ENCODE measurements at places on chromosomes 12 and 14.

DNA sequence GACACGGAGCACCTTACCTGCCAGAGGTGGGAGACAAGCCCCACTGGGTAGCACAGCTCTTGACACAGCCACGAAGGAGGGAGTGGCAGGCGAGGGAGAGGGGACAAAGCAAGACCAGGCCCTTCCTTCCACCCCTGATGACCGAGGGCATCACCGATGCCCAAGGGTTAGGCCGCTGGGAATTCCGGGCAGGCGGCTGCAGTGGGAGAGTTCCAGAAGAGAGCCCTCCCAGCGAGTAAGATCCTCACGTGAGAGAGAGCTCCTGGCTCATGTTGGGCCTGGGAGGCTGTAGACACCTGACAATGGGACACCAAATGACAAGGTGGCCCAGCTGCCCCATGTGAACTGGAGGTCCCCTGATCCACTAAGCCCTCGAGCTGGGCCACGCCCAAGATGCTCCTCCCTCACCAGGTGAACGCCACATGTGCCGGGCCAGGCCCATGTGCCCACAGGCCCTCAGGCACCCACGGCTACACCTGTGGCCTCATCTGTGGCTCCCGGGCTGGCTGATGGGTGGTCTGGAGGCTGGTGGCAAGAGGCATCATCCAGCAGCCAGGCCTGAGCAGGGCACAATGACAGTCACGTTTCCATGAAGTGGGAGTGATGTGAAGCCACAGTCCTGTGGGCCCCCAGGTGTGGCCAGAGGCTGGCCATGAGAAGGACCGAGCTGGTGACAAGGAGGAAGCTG lies 32.1 kb upstream of the C14orf180 start:
- no peak for DNase-seq

DNA sequence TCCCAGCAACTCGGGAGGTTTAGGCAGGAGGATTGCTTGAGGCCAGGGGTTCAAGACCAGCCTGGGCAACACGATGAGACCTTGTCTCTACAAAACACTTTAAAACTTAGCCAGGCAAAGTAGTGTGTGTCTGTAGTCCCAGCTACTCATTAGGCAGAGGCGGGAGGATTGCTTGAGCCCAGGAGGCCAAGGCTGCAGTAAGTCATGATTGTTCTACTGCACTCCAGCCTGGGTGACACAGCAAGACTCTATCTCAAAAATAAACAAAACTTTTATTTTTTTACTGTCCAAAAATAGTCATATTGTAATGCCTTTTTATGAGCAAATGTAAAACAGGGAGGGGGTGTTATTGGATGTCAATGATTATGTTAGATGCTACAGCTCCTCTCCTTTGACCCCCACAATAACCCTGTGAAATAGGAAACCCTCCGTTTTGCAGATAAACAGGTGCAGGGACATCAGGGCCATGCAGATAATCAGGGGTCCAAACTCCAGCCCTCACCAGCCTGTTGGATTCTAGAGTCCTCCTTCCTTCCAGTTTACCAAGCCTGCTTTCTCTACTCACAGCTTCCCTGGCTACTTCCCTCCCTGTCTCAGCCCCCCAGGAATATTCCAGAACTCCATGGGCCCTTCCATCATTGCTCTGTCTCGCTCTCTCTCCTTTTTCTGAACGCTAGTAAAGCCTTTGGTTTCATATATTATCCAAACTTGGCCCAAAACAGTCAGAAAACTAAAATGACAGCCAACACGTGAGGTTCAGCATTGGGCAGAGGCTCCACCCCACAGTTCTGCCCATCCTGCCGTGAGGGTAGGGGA lies 5.9 kb upstream of the FBLN5 start:
- DNase-seq = no peak

DNA sequence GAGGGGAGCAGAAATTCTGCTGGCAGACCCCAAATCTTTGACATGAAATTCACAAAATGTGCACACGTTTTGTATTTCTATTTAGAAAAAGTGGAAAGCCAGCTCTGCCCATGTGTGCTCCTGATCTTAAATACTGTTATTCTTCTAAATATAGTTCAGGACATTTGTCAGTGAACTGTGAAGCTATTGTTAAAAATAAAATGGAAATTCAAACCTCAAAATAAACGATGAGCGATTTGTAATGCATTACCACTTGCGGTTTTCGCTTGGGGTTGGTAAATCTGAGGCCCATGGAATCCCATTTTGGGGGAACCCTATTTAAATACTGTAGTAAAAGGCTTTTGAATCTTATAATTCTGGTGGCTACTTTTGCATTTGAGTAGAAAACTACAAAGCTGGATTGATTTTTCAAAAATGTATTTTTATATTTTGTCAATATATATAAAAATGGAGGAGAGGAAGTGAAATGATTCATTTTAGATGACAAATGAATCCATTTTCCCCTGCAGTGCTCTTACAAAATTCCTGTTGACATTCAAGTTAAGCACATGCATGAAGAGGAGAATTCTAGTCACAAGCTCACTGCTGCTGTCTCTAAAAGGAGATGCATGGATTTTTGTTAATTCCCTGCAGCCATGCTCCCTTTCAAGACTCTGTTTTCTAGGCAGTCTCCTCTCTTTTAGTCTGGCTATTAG lies 47.1 kb downstream of the FLRT2 start:
- DNase-seq = no peak

DNA sequence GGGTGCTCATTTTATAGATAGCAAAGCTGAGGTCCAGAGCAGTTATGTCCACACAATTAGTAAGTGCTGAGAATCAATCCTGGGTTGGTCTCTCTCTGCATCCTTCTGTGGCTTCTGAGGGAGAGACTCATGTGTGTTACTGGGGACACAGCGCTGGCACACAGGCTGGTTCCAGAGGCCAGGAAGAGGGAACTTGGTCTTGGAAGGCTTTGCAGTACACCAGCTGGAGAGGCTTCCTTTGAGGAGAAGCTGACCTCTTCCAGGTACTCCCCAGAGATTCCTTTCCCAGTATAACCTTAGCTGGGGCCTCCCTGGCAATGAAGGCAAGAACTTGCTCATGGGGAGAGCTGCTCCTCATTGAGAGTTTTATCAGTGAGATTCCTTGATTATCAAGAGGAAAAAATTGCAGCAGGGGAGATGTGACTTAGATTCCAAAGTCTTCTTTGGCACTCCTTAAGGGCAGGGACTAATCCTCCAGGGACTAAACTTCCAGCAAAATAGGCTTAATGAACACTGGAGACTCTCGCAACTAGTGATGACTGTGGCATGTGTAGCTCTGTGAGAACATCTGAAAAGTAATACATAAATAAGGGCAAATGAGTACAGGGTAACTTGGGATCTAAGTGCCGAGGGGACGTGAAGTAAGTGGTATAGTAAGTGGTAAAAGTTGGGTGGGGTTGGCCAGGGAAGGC lies 13.9 kb upstream of the KRT80 start:
- DNase-seq = no peak

DNA sequence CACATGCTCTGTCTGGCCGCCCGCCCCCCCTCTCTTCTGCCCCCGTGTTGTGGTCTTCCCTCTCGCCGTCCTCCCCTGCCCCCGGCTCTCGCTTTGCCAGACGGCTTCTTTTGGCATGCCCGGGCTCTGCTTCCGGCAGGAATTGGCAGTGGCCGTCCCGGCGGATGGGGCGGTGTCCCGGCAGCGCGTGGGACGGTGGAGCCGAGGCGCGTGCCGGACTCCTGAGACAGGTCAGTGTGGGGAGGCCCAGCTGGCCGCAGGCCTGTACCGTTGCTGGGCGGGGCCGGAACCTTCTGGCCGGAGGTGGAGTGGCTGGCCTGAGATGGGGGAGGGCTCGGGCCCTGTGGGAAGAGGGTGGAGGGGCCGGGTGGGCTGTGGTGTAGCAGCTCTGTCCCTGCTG lies 17.1 kb downstream of the KIF26A start:
- DNase-seq = no peak

DNA sequence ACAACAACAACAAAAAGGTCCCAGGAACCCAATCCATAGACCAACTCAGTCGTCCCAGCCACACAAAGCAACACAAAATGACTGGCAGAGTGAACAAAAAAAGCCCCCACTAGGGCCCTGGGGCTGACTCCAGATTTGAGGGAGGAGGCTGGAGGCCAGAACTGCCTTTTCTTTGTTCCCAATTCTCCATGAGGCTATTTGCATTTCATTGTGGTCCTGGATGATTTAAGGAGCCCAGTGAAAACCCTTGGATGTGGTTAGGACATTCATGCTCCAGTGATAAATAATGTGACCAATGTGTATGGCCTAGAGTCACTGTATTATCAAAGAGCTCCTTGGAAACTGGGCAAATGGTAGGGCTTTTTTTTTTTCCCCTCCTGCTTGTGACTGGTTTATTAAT lies 192.9 kb downstream of the NUAK1 start:
- DNase-seq = no peak

DNA sequence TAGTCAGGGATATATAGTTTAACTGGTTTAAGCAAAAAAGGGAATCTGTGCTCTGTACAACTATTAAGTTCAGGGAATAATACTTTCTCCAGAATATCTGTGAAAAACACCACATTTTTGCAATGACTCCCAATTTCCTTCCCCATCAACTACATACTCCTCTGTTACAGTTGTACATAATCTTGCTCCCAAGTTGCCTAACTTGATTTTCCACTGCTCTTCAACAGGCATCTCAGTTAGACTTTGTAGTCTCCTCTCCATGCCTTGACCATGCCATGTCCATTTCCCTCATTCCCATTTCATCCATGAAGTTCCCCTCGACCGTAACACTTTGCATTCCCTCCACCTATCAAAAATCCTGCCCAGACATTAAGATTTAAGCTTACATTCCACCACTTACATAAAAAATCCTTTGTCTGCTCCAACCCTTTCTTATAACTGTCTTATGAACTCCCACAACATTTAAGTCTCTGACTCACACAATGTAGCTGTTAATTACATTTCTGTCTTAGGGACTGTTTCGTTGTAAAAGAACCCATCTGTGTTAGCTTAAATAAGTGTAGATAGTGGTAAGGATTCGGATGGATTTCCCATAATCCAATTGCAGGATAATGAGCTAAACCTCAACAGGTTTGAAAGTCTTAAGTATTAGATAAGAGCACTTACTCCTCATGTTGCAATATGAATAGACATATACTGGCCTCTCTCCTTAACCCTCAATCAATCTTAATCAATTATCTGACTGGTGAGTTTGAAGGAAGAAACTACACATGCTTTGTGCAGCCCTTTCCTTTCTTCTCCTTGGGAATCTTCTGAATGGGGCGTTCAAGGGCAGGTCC lies 156.5 kb downstream of the PAWR start:
- no peak for DNase-seq

- no peak for DNase-seq
Observed at GRCh38 chr12:94510128-94510527, 50.5 kb upstream of the CEP83 start.

DNA sequence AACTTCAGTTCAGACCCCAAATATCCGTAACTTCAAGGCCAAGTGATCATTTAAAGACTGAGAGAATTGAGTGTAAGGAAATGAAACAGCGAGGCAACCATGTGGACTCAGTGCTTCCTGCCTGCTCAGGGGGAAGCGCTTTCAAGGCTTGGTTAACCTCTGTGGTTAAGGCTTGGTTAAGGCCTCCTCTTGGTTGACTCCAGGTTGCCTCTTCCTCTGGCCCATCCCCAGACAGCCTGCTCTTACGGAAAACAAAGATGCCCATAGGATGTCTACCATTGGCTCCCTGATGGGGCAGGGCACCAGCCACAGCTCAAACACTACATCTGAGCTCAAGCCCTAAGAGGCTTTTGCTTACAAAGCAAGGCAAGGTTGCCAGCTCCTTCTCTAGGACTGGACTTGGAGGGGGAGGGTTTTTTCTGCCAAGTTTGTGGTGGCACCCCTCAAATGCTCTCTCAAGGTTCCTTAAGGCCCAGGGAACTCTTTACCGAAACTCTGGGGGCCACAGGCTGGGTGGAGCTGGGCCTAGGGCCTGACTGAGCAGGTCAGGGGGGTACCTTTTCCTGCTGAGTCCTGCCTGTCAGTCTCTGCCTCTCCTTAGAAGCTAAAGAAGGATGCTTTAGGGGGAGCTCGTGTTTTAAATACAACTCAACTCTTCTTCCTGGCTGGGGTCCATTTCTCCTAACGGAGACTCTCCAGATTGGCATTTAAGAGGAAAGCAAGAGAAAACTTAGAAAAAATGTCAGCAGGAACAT lies 13.7 kb downstream of the COL2A1 start:
- DNase-seq = no peak

GRCh38 chr14:99664937-99665273 lies 19.2 kb upstream of the CYP46A1 start:
- no peak for DNase-seq

- DNase-seq = no peak
Observed at GRCh38 chr14:103282932-103283331, 51.1 kb upstream of the EIF5 start.

DNA sequence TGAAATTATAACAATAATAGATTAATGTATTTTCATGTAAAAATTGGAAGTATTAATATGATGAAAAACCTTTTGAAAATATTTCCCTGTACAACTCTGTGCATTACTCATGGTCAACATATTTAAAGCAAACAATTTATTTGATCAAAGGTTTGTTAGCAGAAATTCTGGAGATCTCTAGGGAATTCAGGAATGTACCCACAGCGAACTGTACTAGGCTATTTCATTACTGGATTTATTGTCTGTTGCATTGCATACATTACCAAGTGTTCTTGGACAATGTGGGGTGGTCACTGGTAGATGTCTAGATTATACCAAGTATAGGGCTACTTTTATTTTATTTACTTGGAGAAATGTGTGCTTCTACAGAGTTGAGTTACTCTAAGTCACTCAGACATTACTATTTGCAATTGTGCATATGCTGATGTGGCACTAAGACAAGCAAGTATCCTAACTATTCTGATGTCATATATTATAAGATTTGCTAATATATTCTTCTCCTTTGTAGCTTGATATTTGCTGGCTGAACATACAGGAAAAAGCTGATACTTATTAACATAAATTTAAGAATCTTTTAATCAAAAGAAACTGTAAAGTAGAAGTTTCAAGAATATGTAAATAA lies 323.3 kb downstream of the CCER1 start:
- DNase-seq = no peak

DNA sequence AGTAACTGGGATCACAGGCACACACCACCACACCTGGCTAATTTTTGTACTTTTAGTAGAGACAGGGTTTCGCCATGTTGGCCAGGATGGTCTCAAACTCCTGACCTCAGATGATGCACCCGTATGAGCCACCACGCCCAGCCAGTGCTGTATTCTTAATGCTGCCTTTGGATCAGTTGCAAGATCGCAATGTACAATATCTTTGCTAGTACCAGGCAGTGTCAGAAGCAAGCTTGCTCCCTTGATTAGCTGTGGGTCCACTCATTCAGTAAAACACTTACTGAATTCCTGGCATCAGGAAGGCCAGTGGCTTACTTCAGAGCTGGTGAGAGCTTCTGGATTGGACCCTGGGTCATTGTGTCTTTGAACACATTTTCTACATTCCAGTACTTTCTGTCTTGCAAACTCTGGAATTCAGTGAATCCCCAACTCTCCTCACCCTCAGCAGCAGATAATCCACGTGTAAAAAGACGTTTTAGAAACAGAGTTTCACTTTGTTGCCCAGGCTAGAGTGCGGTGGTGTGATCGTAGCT lies 1183.7 kb downstream of the AACS start:
- DNase-seq = no peak

Data from COR-L47 (cell line).